Activated T-cell treated with anti-CD3 and anti-CD28 coated beads for 24 hours (primary cell): ENCODE measurements at places on chromosomes 7 and 10.

- no peak for DNase-seq
Observed at GRCh38 chr7:41809116-41809515, 106.2 kb upstream of the INHBA start.

- DNase-seq = no peak
Observed at GRCh38 chr10:122795924-122796323, 49.7 kb downstream of the CUZD1 start.

- DNase-seq = no peak
Observed at GRCh38 chr7:149870701-149871483, 2.9 kb upstream of the ATP6V0E2 start.

DNA sequence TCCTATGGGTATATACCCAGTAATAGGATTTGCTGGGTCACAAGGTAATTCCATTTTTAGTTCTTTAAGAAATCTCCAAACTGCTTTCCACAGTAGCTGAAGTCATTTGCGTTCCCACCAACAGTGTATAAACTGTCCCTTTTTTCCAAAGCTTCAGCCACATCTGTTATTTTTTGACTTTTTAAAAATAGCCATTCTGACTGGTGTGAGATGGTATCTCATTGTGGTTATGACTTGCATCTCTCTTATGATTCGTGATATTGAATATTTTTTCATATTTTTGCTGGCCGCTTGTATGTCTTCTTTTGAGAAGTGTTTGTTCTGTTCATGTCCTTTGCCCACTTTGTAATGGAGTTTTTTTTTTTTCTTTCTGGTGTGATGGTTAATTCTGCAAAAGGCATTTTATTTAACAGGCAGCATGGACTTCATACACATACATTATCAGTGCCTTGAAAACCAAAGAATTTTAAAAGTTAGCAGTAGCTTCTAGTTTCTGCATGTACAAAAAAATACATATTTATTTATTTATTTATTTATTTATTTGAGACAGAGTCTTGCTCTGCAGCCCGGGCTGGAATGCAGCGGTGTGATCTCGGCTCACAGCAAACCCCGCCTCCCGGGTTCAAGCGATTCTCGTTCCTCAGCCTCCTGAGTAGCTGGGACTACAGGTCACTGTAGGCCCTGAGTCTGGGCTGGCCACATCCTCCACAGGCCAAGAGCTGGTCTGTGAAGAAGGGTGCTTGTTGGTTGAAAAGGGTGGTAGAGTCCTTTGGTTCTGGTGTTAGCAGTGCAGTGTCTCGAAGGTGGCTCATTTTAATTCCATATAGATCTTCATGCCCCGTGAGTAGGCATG, 32.3 kb downstream of the AGR3 start:
- DNase-seq = no peak

DNA sequence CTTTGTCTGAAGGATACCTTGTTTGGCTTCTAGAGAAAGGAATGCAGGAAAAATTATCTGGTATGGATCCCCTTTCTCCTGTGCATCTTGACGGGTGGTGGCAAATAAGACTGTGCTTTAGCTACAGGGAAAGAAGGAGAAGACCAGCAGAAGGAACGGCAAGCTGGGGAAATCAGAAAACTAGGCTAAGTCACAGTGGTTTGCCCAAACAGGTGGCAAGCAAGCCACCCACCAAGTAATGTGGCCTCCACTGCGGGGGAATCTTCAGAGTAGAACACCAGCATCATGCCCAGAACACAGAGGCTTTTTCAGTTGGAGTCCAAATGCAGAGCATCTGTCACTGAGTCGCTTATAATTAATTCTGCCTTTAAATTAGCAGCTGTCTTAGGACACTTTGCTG, 282.8 kb downstream of the PHF14 start:
- DNase-seq = no peak

- no peak for DNase-seq
Observed at GRCh38 chr7:158097453-158098124, 490.0 kb downstream of the PTPRN2 start.

DNA sequence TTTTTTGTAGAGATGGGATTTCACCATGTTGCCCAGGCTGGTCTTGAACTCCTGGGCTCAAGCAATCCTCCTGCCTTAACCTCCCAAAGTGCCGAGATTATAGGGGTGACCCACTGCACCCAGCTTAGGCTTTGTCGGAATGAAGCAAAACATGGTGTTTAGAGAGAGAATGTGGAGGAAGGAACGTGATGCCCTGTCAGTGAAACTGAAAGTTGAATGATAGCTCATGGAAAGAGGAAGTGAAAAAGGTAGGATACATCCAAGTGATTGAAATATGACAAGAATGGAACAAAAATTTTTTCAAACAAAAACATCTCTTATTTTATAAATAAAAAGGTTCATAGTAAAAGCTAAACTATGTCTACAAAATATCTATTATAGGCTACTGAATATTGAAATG, 5.9 kb downstream of the AKAP9 start:
- DNase-seq = no peak

- no peak for DNase-seq
Observed at GRCh38 chr10:130575756-130576285, 439.6 kb downstream of the GLRX3 start.

GRCh38 chr10:132184816-132185593, 1.7 kb upstream of the DPYSL4 start:
- DNase-seq = no peak

GRCh38 chr10:13787015-13787421, 200.3 kb downstream of the PRPF18 start:
- DNase-seq = peak; percentile 72

DNA sequence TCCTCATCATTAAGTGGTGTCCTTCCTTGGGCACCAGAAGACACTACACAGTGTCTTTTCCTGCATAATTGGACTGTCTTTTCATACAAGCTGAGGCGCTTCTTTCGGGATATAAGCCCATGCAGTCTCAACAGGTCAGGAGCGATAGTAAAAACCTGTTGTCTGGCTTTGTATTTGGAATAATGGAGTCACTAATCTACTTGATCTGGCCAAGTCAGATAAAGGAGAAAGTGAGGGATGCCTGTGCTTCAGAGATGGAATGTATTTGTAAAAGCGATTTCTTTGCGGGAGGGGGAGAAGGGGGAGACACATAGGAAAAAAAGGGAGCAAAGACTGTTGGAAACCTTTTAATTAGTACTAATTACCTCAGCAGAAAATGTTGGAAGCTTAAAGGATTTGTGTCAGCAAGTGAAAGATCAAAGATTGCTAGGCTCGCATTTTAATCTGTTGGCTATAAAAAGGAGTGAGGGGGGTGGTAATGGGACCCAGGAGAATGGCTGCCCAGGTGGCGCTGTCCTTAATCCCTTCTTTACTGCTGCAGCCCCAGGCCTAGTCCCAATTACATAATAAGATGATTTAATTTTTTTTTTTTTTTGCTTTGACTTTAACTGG, 581.4 kb downstream of the LRMDA start:
- no peak for DNase-seq

- no peak for DNase-seq
Observed at GRCh38 chr7:108324053-108325038, 131.9 kb downstream of the NRCAM start.

GRCh38 chr10:79292026-79292766, 55.1 kb upstream of the PPIF start:
- no peak for DNase-seq

DNA sequence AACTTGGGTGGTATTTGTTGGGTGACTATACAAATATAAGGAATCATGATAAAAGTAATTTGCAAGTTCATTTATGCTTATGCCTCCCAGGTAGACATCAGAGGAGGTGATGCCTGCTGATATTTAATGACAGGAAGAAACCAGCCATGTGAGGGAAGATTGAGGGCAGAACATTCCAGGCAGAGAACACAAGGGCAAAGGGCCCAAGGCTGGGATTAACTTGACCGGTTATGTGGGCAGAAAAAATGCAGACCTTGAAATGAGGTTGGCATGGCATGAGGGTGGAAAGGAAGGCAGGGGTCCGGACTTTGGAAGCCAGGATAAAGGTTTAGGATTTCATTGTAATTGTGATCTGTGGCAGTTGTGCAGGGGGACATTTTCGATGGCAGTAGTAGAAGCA, 68.0 kb upstream of the MTPN start:
- no peak for DNase-seq

DNA sequence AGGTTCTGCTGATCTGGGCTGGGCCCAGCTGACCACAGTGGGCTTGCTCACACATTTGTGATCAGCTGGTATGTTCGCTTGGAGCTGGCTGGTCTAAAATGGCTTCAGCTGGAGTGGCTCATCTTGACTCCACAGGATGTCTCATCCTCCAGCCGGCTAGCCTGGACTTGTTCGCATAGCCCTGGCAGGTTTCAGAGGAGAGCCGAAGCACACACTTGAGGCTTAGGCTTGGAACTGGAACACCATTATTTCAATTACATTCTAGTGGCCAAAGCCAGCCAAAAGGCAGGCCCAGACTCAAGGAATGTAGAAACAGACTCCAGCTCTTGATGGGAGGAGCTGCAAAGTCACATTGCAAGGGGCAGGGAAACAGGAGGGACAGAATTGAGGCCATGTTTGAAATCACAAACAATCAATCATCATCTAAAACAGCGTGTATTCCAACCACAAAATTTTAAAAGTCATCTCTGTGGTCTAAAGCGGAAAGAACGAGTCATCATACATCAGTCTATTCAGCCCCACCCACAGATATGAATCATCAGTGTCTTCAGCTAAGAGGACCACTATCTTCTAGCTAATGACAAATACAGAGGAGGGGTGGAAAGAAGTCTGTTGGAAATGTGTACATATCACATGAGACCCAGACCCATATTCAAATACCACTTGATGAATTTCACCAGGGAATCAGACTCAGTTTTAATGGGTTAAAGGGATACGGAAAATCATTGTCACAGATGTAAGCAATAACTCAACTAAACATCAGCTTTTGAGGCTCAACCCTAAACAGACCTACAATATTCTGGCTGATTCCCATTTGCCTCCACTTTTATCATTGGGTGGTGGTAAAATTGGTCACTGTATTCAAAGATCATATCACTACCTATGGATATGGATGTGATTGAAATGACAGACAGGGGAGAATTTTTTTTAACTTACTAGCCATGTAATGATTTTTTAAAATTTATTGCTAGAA, 139.0 kb upstream of the MKLN1 start:
- peak; percentile 50 for DNase-seq

- DNase-seq = no peak
Observed at GRCh38 chr7:31249671-31250070, 90.9 kb downstream of the NEUROD6 start.

DNA sequence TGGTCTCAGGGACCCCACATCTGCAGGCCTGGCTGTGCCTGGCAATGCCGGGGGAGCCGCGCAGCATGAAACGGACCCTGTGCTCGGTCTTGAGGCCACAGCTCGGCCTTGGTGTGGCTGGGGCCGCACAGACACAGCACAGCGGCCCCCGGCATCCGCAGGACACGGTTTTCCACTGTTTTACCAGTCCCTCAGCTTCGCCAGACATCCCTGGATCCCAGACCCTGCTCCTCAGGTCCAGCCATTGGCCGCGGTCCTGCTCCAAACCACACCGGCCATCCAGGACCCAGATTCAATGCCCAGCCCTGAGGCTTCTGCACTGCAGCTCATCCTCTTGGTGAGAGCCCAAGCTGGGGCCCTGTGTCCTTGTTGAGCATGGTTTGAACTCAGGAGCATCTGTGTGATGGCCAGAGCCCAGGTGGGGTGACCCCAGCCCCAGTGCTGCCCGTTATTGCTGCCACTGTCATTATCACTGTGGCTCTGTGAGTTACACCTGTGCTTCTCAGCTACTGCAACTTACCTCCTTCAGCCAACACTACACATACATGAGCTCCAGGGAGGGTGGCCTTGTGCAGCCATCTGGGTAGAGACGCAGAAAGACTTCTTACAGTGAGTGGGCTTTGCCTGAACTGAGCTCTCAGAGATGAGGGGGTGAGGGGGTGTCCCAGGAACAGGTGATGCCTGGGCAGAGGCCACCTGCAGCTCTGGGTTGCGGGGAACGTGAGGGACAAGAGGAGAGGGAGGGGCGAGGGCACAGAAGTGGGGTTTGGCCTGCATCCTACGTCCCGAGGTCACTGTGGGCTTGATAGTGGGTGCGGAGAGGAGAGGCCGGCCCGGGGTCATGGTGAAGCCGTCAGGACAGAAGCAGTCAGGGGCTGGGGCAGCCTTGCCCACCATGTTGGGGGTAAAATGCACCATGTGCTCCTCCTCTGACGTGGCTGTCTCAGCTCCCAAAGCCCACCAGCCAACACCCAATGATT, 567.6 kb downstream of the PTPRN2 start:
- DNase-seq = no peak

- no peak for DNase-seq
Observed at GRCh38 chr7:123271231-123271630, 71.5 kb upstream of the SLC13A1 start.

DNA sequence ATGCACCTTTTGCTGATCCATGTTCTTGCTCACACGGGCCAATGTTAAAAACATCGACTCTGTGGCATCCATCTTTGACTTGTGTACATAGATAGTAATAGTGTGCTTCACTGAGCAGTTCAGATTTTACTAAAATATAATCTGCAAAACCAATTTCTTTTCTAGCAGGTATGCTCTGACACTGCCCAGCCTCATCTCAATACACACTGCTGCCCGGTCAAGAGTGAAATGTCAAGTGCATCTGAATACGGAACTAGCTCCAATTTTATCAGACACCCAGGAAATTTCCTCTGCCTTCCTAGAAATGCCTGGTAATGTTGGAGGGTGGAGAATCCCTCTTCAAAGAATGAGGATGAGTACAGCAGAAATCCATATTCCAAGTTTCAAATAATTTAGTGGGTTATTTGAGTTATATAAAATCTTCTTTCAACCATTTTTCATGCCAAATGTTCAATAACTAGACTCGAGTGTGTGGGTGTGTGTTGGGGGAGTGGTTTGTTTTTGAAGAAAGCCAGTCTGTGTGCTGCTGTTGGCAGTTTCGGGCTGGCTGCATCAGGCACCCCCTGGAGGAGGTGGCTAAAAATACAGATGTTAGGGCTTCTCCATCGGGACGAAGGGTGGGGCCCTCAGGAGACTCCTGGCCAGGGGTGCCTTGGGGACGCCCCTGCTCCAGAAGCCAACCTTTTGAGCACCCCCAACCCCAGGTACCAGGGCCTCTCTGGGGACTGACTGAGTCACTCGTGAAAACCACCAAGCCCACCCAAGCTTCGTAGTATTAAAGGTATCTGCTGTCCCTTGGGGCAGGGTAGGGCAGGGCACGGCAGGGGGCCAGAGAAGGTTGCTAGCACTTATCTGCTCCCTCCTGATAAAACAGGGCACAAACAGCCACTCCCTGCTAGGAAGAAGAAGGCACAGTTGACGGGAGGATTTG, 15.4 kb downstream of the CTBP2 start:
- DNase-seq = no peak

DNA sequence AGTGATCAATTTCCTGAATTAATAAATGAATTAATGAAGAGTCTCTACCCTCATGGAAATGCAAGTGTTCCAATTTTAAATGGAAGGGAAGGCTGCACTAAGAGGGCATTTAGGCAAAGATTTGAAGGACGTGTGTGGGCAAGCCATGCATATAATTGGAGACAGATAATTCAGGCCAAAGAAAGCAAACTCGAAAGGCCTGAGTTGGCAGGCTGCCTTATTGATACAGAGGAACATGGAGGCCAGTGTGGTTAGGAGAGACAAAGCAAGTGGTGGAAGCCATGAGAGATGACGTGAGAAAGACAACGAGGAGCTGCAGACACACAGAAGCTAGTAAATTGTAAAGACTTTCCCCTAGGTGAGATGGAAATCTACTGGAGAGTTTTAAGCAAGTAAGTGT, 15.4 kb upstream of the PCLO start:
- no peak for DNase-seq

- DNase-seq = no peak
Observed at GRCh38 chr10:2208106-2208505, 470.8 kb upstream of the ADARB2 start.
